ENCODE measurements at places on chromosomes 5 and 9.

DNA sequence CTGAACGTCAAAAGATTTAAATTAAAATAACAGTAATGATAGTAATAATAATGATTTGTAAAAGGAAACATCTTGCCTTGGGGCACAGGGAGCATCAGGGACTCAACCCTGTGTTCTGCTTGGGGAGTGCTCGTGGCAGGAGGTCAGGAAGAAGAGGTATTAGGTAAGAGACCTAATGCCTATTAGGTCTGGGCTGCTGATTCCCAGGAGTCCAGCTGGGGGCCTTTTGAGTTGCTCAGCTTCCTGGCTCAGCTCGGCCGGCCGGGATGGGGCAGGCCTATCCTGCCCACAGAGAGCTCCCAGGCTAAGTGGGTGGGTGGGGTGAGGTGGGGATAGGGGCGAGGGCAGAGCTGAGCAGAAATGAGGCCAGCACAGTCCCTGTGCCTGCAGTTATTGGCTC is 17.5 kb downstream of the LMX1B start:
- no peak for DNase-seq

DNA sequence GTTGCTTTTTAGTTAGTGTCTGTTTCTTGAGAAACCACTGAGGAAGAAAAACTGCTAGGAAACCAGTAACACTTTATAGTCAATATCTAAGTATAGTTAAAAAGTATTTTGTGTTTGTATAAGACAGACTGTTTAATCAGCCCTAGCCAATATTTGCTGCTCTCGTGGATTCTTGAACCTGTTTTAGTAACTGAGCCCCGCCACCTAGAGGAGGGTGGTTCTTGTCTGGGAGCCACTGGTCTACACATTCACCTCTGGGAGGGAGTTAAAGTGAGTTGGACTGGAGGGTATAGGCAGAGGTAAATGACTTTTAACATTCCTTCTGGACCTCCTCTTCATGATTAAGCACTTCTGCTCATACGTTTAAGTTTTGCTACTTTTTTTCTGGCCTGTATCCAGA is 117.2 kb downstream of the SPATA31D1 start:
- DNase-seq: no peak

- no peak for DNase-seq
Measured at GRCh38 chr9:35026671-35027070, 37.1 kb downstream of the DNAJB5 start.

DNA sequence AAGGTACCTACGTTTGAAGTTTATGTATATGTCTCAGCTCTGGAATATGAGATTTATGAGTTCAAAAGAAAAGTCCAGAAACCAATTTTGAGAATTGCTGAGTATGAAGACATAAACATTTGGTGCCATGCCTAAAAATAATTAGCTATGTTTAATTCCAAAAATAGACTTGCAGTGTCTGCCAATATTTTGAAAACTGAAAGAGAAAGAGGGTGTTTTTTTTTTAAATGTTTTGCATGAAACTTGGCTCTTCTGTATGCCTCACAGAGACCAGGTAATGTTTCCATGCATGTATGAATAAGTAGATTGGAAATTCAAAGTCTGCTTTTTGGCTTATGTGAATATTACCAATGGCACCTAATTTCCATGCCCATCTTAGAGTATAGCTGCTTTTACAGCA is 634.4 kb upstream of the C9orf72 start:
- no peak for DNase-seq

GRCh38 chr5:145989428-145989827 is 53.0 kb downstream of the SH3RF2 start:
- DNase-seq: no peak

GRCh38 chr5:108259306-108259705 is 122.6 kb downstream of the FBXL17 start:
- DNase-seq: no peak

All from HFF-Myc (cell line).